Stimulated activated naive CD8-positive, alpha-beta T cell treated with anti-CD3 and anti-CD28 coated beads, Interleukin-15, Interleukin-2, amounts not matched to agents 100 U/mL and 50 U/mL, for 24 hours (primary cell): ENCODE measurements at places on chromosomes 2 and 18.

DNA sequence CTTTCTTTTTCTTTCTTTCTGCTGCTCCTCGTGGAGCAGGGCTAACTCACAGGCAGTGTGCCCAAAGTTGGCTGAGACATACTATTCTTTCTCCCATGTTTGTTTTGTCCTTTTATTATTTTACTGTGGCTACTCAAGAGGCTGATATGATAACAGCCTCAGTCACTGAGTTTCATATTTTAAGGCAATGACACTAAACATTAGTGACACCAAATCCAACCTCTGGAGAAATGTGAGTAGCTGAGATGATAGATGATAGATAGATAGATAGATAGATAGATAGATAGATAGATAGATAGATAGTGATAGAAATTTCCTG, 45.8 kb upstream of the GLS start:
- no peak for DNase-seq

DNA sequence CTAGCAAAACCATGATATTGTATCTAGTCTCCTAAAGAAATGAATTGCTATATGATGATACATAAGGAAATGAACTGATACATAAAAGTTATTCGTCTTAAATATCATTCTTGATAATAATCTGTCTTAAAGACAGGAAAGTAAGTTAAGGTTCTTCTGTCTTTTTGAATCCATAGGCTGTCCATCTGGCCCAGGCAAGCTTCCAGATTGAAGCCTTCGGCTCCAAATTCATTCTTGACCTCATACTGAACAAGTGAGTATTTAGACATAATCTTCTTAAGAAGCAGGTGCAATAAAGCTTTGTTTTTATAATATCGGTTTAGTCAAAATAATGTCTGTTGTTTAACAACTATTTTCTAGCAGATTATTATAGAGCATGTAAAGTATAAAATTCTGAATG, 37.7 kb downstream of the ADAM23 start:
- no peak for DNase-seq

DNA sequence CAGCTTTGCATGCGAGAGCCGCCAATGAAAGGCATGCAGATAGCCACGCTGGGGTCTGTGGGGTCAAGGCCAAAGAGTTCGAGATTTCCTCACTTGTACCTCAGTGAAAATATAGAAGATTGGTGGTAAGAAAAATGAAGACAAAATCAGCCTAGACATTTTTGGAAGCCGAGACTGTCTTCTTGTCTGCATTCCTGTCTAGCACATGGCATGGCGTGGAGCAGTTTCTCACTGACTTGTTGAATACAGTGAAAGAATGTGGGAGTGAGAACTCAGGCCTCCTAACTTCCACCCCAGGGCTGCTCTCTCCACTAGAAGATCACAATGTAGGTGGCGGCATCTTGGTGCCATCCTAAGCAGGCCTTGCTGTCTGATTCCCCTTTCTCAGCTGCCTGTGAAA, 740.8 kb upstream of the HS6ST1 start:
- no peak for DNase-seq

DNA sequence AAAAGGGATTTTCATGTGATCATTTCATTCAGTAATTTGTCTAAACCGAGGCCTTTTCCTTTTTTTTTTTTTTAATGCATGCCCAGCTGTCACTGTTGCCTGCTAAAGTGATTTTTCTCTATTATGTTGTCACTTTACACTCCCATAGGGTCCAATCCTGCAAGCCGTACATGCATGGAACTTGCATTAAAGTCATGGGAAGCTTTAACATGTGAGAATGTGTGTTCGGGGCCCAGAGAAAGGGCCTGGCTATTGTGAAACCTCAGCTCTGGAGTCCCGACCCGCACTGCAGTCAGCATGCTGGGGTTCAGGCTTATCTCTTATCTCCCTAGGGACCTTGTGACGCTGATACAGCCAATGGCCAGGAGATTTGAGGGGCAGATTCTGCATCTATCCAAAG, 474.6 kb downstream of the SLC4A3 start:
- no peak for DNase-seq

- no peak for DNase-seq
These were observed 66.6 kb downstream of the TWSG1 start for GRCh38 chr18:9401176-9401575.

GRCh38 chr2:9095690-9096089, 92.2 kb upstream of the MBOAT2 start:
- DNase-seq = no peak
